ENCODE measurements at places on chromosomes 5 and 9.
A peak's percentile ranks its signal among the peaks of the same experiment; 100 is the strongest.

- DNase-seq, result no peak
Measured at GRCh38 chr5:159800131-159800840, 116.0 kb upstream of the ADRA1B start.

DNA sequence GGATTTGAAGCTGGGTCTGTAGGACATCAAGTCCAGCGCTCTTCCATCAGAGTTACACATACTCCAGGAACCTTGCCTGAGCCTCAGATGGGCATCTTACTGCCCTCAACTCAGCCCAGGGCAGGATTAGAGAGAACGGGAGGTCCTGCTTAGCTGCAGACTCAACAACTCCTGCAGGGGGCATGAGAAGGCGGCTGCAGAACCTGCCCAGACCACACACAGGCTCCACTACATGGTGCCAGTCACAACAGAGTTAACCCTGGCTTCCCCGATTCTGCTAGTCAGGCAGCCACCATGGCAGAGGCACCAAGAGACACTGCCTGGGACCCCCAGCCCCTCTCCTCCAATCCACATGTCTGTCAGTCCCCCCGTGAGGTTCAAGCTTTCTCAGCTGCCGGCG lies 23.9 kb upstream of the CPLX2 start:
- peak; percentile 25 for DNase-seq

- DNase-seq, result no peak
Measured at GRCh38 chr9:89649039-89649691, 44.4 kb downstream of the GADD45G start.

GRCh38 chr9:126628146-126628545 lies 14.4 kb downstream of the LMX1B start:
- no peak for DNase-seq

DNA sequence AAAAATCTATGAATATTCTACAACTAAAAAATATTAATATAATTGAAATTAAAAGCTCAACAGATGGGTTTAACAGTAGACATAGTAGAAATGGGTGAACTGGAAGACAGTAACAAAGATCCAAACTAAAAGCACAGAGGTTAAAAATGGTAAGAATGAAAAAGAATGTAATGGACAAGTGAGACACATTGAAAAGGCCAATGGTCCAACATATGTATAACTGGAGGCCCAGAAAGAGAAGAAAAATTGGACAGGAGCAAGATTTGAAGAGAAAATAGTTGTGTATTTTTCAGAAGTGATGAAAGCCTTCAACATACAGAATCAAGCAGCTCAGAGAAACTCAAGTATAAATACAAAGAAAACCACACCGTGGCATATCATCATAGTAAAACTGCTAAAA lies 58.6 kb downstream of the PCDHGC5 start:
- no peak for DNase-seq

DNA sequence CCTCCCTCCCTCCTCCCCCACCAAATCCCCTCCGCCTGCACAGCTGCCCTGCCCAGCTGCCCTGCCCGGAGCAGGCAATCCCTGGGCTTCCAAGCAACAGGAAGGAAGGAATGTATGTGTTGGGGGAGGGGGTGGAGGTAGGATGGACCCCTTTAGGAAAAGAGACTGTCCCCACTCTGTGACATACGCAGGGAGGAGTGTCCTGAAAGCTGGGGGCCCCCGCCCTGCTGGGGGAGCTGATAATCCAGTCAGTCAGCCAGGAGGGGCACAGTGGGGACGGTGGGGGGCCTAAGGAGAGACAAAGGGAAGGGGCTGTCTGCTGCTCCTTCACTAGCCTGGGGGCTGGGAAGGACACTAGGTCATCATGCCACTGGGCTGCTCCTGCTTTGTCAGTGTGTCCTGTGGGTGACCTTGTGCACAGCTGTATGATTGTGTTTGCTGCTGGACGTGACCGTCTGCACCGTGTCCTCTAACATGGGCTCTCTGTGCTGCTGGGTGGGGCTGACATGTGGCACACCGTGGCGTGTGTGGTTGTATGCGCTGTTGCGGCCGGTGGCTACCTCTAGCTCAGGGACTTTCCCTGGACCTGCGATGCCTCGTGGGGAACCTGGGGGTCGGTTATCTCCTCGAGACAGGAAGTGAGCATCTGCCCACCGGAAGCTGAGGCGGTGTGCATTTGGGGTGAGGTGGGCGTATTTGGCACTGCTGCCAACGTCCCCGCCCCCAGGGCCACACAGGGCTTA lies 3.0 kb downstream of the N4BP3 start:
- DNase-seq, result no peak

DNA sequence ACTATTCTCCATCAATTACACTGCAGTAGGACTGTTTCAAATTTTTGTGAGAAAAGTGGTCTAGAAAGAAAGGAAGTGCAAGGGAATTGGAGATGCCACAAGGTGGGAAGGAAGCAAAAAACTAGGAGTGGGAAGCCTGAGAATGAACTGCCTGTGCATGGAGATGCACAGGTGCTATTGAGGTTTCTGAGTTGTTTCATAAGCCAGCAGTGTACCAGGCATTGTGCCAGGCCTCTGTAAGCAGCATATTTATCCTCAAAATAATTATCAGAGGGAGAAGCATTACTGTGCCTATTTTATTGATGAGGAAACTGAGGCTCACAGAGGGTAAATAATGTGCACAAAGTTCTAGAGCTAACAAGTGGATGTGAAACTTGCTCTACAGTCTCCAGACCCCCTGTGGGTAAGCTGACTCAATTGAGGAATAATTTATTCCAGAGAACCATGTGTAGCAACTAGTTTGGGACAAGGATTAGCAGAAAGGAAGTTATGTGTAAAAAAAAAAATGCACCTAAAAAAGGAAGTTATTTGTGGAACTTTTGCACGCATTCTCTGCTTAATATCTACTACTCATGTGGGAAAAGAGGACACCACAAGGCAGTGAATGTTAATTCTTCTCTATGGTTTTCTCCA lies 96.7 kb downstream of the SNCAIP start:
- DNase-seq, result no peak

DNA sequence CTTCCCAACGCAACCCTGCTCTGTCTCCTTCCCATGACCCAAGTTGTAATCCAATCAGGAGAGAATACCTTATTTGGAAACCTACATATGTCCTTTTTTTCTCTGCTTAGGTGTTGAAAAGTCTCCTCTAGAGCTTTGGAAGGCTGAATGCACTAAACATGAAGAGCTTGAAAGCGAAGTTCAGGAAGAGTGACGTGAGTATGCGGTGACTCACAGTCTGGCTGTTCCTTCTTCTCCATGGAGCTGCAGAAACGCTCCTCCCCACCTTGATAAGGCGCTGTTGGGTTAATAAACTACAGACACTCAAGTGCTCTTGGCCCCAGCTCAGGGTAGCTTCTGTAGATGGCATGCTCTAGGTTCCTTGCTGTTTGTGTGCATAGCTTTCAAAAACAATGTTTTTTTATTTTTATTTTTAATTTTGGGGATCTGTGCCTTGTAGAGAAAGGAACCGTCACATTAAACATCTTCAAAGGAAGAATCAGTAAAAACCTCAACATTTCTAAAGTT lies 30.7 kb downstream of the RAI14 start:
- no peak for DNase-seq

- DNase-seq, result no peak
Measured at GRCh38 chr5:27598576-27598975, 560.2 kb upstream of the CDH9 start.

- DNase-seq, result no peak
Measured at GRCh38 chr5:175880213-175880612, 8.8 kb downstream of the CPLX2 start.

- no peak for DNase-seq
Measured at GRCh38 chr9:13718086-13718485, 438.6 kb upstream of the MPDZ start.

DNA sequence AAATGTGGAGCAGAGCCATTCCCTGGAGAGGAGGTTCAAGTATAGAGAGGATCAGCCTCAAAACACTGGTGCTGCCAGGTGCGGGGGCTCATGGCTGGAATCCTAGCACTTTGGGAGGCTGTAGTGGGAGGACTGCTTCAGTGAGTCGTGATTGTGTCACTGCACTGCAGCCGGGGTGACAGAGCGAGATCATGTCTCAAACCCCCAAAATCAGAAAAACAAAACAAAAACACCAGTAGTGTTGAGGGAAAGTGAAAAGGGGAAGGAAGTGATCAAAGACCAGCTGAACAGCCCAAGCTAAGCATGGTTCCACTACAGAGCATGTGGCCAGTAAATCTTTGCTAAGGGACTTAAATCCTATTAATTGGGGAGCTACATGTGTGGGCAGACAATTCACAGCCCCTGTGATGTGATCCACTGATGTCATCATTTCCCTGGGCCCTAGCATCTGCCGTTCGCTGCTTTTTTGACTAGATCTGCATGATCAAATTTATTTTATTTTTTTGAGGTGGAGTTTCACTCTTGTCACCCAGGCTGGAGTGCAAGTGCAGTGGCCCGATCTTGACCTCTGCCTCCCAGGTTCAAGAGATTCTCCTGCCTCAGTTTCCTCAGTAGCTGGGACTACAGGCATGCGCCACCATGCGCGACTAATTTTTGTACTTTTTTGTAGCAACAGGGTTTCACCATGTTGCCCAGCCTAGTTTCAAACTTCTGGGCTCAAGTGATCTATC lies 2.7 kb upstream of the PCBD2 start:
- no peak for DNase-seq

DNA sequence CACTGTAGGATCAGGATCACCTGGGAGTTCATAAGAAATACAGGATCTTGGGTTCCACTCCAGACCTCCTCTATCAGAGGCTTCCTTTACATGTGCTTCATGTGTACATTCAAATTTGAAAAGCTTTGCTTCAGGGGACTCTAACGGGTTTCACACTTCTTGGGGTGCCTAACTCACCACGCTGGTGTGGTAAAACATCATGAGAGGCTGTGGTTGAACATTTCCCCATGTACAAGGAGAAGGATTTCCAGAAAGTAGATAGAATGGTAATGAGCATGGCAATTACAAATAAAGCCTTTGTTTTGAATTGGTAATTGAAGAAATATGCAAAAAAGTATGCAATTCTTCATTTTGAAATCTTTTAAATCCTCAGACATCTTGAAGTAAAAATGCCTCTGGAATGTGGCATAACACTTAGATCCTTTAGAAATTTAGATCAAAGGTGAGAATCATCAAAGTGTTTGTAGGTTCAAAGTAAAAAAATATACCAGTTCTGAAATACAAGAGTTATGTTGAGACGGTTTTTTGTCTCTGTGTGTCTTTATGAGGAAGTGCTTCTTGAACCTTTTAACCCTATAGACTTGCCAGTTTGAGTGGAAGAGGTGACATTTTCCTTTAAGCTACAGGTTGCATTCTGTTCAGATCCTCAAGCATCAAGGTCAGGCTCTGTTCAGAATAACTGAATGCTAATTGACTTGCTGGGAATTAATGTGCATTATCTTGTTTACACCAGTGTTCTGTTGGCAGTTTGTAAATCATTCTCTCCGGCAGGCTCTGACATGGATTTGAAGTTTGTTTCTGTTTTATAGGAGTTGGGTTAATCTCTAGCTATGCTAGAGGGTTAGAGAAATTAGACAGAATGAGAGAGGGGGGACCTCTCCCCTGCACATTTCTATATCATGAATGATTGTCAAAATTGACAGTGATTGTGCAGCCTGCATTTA lies 415.3 kb downstream of the MAN2A1 start:
- no peak for DNase-seq

DNA sequence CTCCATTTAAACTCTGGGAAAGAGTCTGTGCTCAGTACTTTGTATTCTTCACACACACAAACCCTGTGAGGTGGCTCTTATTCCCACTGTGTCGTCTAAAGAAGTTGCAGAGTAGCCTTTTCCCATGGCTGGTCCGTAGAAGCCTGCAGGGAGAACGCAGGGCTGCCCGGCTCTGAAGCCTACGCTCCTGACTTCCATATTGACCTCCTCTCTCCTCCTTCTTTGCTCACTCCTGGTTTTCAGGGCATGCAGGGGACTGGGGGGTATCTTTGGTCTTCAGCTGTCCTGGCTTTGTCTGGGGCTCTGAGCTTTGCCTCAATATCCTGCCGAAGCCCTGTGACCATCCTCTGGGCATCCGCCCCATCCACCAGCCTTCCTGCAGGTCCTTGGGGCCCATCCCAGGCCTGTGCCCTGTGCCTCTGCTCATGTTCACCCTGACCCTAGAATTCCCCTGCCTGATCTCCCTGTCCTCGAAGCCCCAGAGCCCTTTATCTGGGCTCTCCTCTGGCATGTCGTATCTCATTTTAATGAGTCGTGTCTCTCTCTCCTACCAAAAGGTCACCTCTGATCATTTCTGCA lies 83.8 kb upstream of the FSTL4 start:
- DNase-seq, result no peak

DNA sequence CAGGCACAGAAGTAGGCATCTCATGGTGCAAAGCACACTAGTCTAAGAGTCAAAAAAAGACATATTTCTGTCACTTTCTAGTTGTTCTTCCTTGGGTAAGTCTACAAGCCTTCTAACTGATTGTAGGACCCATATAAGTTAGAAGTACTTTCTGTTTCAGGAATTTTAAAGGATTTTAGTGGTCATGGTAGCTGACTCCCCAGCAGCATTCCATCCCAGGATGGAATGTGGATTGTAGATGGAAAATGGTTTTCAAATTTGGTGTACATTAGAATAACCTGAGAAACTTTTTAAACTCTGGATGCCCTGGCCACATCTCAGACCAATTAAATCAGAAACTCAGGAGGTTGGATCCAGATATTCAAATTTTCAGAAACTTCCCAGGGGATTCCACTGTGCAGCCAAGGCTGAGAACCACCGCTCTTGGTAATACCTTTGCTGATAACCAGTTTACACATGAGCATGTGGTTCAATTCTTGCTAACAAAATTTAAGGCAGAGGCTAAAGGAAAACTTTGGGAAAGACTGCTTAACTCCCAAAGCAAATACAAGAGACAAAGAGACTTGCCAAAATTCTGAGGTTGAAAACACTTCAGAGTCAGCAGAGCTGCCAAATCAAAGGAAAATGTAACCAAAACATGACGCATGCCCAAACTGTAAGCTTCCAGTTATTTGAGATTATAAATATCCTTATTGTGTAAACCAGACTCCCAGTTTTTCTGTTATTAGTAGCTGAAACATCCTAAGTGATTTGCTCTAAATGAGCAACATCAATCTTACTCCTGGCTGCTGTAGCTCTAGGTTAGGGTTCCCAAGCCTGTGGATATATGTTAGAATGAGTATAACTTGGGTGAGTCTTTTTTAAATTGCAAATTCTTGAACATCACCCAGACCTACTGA lies 145.4 kb upstream of the MTAP start:
- DNase-seq, result no peak

DNA sequence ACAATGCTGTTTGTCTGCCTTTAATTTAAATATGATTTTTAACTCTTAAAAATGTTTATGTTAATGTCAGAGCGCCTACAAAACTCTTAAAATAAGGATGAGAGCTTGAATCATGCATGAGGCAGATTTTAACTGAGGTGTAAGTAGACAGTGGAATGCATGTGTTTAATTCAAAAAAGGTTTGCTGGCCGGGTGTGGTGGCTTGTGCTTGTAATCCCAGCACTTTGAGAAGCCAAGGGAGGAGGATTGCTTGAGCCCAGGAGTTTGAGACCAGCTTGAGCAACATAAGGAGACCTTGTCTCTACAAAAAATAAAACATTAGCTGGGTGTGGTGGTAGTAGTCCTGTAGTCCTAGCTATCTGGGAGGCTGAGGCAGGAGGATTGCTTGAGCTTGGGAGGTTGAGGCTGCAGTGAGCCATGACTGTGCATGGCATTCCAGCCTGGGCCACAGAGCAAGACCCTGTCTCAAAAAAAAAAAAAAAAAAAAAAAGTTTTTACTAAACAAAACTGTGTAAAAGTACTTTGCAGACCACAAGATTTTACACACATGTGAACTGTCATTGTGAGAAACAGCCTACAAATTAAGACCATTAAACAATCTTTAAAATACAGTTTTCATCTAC lies 21.1 kb downstream of the NDST1 start:
- DNase-seq, result no peak

All from GM19239 (cell line).